Activated CD4-positive, alpha-beta T cell treated with anti-CD3 and anti-CD28 coated beads for 36 hours (primary cell): ENCODE measurements at places on chromosomes 6 and 20.

DNA sequence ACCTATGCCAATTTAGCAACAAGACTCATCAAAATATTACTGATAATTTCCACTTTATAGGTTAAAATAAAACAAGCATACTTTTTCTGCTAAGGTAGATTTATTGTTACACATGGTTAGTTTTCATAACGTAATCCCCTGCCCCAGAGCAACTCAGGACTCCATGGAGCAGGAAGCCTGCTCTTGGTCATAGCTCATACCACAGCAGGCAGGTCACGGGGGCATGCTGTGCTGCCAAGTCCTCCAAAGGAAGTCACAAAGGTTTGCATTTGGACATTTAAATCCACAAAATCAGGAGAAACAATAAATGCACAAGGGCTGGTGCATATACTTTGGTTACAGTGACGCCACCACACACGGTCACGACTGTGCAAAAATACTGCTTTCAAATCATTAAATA, 12.5 kb downstream of the GZF1 start:
- DNase-seq, result no peak

DNA sequence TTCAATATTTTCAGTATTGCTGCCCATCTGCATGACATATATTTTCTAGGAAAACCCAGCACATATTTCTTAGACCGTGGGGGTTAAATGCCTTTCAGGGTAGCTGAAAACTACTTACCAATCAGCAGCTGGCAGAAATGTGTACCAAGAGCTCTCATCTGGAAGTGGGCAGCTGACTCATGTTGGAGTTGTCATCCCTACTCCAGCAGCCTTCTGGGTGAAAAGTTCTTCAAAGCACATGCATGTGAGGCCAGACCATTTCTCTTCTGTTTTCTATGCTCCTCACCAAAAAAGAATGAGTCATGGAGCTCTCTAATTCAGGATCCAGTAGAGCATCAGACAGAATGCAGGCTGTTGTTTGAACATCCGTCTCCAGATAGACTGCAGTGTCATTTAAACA, 135.5 kb downstream of the PAX1 start:
- DNase-seq, result no peak

DNA sequence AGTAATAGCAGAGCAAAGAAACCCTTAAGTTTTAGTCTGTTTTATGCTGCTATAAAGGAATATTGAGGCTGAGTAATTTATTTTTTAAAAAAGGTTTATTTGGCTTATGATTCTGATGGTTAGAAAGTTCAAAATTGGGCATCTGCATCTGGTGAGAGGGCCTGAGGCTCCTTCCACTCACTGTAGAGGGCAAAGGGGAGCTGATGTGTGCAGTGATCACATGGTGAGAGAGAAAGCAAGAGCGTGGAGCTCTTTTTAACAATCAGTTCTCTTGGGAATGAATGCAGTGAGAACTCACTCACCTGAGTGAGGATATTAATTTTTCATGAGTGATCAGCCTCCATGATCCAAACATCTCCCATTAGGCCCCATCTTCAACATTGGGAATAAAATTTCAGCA, 36.4 kb upstream of the SAMD3 start:
- no peak for DNase-seq

DNA sequence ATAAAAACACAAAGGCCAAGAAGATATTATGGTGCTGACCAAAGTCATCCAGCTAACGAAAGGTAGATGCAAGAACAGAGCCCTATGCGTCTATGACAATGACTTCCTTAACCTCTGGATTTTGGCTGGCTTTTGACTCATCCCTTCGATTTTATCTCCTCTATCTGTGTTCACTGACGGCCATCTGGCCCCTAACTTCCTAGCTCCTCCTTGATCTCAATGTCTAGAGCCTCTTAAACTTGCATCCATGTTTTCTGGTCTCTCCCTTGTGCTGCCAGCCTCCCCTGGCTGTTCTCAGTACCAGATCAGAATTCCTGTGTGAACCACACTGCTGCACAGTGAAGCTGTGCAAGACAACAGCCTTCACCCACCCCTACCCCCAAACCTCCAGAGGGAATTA, 452.9 kb downstream of the UTRN start:
- DNase-seq, result no peak

- peak; percentile 66 for DNase-seq
These were observed 118.6 kb upstream of the CCDC28A start for GRCh38 chr6:138654715-138655634.

DNA sequence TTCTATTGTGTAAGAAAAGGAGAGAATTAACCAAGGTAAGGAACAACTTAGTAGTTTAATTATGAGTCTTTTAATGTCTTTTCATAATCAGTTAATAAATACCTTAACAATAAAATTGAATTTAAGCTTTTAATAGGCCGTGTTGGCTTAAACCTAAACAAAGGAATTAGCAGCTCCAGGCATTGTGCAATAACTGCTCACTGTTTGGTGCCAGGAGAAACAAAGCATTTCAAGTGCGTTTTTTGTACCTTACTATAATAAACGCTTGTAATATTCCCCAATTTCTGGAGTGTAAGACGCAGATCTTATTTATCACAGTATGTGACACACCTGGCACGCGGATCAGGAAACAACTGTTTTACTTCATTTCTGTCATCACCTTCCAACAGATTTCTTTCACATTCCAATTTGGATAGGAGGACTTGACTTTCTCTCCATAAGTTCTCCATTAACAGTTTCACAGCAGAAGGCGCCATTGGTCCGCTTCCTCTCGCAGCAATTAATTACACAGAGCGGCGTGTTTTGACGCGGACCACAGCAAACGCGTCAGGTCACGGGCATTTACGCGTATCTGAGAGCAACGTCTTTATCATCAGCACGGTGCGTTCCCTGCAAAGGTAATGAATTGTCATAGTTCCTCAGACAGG, 335.8 kb upstream of the NT5E start:
- no peak for DNase-seq

- peak; percentile 72 for DNase-seq
These were observed at the start of gene BEND6 for GRCh38 chr6:56954403-56955170. Gene BEND6, plus strand, starts transcription at chr6:56955107. Its CDS starts 26,704 bp downstream, at chr6:56981811.

DNA sequence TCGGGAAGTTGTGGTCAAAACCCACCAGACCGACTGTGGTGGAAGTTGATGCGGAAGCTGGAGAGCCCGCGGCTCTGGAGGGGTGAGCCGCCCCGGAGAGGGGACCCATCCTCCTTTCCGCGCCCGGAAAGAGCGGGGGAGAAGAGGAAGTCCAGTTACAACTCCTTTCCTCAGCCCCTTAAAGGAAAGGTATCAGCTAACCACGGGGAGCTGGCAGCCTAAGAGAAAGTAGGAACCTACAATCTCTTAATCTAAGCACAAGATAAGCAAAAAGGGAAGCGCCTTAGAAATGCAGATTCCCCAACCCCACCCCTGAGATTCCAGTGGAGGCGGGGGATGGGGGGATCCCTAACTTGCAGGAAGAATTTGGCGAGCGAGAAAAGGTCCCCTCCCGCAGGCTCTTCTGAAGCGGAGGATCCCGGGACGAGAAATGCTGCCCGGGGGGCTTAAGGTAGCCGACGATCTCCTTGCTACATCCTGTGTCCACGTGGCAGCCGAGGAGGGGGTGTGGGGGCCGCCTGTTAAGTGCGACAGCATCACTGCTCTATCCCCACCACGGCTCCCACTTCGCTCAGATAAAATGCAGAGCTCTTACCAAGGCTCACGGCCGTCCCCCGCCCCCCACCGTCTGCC, 87.5 kb downstream of the ZFP64 start:
- DNase-seq, result peak; percentile 35

- DNase-seq, result no peak
These were observed 106.3 kb downstream of the SLC23A2 start for GRCh38 chr20:4894981-4895381.
